ENCODE measurements at places on chromosomes 16 and 17.

DNA sequence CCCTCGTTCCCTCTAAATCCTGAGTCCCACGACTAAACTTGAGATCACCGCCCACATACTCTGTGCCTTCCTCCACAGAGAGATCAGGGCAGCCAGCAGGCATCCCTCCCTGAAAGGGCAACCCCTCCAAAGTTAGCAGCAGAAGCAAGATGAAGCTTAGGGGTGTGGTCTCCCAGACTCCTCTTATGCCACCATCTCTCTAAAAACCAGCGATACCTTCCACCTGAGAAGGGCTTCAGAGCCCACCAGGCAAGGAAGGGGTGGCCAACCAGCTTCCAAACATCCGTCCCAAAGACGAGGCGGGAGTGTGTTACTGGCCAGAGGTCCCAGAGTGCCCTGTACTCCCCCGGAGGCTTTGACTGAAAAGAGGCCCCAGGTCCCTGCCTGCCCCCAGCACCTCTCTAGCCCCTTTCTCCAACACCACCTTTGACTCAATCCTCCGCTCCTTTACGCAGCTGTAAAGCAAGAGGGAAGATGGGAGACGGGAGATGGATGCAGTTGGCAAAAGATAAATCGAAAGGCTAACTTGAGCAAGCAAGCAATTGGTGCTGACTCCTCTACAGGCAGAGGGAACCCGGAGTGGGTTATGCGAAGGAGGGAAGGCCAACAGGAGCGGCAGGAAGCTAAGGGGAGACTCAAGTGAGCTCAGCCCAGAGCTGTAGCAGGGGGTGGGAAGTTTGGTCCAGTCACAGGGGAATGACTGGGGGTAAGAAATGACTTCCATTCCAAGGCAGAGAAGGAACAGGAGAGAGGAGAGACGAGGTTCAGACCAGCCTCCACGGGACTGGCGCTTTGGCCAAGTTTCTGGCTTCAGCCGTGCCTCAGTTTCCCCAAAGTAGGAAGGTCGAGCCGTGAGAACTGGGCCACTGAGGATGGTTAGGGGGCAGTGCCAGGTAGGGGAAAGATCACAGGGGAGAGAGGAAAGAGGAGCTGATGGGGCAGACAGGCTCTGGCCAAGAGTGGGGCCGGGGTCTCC lies 1.0 kb downstream of the ST3GAL2 start:
- DNase-seq, result peak; percentile 43

DNA sequence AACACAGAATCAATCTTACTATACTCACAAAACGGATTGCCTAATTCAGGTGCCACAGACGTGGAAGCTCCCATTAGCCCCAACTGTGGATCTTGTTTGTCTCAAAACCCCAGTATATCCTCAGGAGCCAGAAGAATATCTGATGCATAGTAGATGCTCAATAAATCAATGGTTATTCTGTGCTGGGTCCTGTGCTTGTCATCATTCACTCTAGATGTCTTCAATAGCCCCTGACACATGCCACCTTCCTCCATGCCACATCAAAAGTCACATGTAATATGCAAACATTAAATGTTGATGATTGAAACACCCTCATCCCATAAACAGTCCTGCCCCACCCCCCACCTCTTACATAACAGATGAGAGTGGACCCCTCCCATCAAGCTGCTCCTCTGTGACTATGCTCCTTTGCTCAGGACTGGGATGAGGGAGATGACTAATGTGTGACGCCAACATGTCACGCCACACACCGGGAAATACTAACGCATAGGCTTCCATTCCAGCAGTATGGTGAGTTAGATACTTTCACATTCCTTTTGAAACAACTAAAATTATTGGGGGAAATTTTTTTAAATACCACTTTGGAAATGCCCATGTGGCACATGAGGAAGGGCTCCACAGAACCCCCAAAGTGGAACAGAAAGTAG lies 267.6 kb upstream of the SDK2 start:
- DNase-seq, result no peak

DNA sequence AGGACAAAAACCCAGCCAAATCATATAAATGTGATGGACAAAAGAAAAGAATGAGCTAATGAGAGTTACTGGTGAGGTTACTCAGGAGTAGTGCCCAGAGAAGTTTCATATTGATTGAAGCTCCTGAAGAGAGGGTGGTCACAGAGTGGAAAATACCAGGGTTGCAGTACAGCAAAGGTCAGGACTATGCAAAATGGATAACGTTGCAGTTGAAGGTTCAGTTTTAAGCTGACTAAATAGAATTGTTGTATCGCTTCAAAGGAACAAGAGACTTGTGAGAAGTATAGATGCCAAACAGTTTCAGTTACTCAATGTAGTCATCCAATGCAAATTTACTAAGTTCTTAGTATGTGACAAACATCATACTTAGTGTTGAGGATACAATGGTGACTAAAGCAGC lies 47.1 kb downstream of the ABCA8 start:
- no peak for DNase-seq

GRCh38 chr16:57166951-57167350 lies 18.9 kb downstream of the PSME3IP1 start:
- DNase-seq, result no peak

- DNase-seq, result no peak
These were observed 44.1 kb upstream of the CBFA2T3 start for GRCh38 chr16:89020925-89021595.

DNA sequence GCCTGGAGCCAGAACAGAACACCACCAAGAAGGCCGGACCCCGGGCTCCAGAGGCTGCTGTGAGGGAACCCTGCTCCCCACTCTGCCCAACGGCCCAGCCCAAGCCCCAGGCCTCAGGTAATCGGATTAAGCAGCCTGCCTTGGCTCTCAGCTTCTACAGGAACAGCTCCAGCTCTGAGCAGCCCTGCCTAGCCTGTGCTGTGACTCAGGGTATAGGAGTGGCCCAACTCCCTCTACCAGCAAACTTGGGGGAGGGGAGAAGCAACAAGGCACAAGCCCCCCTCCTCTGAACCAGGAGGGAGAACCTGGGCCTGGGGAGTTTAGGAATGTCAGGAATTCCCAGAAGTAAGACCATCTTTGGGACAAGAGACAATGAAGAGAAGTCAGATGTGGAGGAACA lies 849 bp upstream of the SOX15 start:
- DNase-seq, result no peak

DNA sequence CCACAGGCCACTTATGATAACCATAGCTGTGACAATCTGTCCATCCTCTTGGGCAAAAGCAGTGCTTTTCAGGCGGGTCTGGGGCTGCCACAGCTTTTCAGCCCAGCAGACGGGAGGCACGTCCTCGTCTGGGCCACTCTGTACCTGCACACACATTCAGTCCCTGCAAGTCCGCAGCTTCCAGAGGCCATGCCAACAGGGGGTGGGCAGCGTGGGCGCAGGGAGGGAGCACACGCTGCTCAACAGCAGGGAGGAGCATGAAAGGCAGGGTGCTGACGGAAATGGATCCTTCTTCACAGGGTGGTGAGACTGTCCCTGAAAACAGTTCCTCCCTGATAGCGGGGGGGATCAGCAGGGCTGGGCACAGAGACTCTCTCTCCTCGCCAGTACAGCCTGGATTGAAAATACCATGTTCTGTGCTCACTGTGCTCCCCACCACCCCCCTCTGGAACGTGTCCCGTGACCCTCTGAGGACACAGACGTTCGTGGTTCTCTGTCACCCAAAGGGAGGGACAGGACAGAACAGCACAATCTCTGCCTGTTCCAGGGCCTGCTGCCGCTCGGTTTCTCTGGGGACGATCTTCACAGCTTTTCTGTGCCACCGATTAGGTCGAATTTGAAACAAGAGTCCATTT lies 41.7 kb downstream of the PEMT start:
- DNase-seq, result no peak

- no peak for DNase-seq
These were observed 157.3 kb downstream of the CDH13 start for GRCh38 chr16:82783933-82784572.

DNA sequence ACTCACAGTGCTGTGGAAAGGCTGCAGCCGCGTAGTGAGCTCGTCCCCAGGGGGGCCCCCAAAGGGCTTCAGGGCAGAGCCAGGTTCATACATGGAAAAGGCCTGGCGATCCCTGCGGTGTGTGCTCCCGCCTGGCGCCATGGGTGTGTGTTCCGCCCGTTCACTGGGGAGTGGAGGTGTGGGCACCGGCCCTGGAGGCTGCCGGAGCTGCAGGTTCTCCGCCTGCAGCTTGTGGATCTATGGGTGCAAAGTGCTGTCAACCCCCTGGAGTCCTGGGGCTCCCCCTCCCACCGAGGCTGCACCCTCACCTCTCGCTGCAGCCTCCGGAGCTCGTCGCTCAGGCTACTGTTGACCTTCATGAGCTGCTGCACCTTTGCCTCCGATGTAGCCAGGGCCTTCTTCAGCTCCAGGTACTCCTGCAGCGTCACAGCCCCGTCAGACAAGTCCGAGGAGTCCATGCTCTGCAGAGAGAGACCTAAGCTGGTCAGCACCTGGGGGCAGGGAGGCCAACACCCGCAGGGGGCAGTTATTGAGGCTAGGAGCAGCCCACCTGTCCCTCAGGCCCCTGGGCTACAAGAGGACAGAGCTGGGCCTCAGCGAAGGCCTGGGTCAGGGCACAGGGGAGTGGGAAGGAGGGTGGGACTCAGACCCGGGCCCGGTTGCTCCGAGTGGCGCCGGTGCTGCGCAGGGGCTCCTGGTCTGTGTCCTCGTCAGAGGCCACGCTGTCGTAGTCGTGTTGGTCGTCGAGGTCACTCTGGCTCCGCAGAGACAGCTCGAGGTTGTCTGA lies 7.9 kb downstream of the TP53I13 start:
- no peak for DNase-seq

GRCh38 chr16:626787-627453 lies 3.9 kb upstream of the WFIKKN1 start:
- no peak for DNase-seq

- DNase-seq, result no peak
These were observed 572 bp downstream of the KSR1 start for GRCh38 chr17:27456681-27457359.

DNA sequence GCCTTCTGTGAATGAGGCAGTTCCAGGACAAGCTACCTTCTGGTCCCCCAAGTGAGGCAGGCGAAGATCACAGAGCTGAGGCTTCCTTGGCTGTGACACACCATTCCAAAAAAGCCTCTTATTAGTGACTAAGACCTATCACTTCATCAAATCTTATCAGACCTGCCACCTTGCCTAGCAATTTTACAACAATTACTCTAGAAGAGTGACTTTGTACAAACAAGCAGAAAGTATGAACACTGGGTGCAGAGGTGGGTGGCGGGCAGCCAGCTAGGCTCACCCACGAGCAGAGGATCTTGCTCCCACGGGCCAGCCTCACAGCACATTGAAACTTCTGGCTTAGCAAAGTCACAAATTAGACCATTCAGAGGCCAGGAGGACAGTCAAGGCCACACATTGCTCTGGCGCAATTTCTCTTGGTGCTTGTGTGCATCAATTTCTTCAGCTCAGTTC lies 2.2 kb upstream of the ICAM2 start:
- DNase-seq, result peak; percentile 75

DNA sequence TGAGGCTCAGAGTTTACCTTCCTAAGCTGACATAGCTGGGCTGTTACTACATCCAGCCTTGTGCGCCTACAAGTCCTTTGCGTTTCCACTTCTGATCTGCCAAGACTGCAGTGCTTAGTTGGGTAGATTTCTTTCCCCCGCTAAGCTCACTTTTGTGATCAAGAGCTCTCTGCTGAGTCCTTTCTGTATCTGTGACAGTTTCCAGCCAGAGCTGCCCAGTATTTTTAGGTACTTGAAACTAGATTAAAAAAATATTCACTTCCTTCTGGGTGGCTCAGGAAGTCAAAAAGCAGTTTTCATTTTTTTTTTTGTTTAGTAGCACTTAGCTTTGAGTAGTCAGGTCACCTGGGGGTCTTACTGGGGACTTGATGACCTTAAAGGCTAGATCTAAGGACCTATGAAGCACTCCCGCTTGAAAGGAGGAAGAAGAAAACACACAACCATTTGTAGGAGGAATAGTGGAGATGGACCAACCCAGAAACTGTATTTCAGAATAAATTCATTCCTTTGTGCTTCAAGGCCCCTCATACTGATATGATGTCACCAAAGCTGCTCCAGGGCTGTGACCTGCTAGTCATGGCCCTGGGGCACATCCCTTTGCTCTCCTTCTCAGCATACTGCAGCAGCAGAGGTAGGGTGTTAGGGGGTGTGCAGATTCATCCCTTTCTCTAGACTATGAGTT lies 75.6 kb upstream of the HNF1B start:
- DNase-seq, result no peak

DNA sequence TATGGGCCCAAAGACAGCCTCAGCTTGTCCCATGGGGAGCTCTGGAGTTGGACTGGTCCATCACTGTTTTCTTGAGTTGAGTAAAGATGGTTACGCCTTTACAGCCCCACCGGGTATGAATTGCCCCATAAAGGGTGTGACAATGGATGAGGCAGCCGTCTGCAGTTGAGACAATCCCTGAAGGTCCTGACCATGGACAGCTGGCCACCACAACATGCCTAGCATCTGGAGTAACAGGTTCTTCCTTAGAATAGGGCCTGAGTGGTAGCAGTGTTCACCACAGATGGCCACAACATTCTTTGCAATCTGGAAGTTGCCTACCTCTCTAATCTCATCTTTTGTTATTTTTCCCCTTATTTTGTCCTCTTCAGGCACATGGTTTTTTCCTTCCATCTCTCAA lies 51.5 kb upstream of the HS3ST2 start:
- DNase-seq, result no peak

DNA sequence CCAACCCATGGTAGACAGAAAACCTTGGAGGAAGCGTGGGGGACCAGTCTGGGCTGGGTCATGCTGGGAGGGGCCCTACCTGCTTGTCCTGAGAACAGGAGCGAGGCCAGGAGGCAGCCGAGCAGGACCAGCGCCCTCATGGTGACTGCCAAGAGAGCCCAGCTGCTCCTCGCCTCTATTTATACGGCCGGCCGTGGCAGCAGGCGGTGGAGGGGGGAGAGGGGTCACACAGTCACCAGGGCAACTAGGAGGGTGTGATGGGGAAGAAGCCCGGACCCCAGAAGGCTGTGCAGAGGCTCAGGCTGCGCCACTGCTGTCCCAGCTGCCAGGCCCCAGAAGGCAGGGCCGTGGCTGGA lies at the start of gene SRL:
Gene SRL (minus strand): TSS at position 153 of the 356 bp plus-strand sequence. CDS start 13 bp downstream, at position 140.
- no peak for DNase-seq
